ENCODE measurements at places on chromosomes 5 and 9.

DNA sequence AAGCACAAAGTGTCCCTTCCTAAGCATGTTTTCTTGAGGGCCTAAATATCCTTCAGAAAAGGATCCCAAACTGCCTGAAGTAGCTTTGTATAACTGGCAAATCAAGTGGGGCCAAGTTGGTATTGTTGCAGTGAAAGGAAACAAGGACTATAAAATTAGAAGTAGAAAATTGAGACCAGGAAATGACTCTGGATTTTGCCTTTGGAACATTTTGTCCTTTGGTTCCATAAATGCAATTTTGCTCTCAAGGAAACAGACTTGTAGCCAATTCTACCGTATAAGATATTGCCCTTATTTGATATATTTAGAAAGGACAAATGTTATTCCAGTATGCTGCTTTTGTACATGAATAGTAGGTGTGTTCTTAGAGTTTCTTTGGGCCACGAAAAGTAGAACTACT lies 34.4 kb downstream of the RABGAP1 start:
- no peak for DNase-seq

DNA sequence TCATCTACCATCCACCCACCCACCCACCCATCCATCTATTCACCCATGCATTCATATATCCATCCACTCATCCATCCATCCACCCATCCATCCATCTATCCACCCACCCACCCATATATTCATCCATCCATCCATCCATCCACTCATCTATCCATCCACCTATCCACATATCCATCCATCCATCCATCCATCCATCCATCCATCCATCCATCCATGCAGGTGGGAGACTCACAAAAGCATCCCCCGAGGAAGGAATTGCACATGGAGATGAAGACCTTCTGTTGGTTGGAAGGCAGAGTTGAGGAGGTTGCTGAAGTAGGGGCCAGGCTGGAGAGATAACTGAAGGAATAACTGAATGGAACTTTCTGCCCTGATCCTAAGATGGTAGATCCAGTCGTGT lies 126.9 kb downstream of the RGS3 start:
- no peak for DNase-seq

DNA sequence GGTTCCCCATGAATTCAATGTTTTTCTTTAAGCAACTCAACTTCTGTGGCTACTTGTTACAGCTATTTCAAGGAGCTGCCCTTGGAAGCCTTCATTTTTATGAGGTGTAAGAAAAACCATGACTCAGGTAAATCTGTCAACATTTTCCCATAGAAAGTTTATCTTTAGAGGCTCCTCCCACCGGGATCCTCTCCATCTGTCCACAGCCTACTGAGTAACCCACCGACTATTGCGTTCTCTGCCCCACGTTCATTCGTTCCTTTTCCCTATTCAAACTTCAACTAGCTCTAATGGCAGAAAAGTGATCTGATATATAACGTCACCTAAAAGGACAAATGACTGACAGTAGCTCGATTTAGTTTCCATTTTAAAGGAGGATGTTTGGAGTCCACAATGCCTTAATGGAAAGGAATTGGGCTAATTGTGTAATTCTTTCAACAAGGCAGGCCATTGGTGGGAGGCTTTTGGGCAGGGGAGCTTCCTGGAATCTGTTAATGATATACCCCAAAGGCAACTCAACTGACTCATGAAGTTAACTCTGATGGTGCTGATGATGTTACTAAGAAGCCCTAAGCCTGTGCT lies 29.3 kb upstream of the NR3C1 start:
- DNase-seq, result no peak

DNA sequence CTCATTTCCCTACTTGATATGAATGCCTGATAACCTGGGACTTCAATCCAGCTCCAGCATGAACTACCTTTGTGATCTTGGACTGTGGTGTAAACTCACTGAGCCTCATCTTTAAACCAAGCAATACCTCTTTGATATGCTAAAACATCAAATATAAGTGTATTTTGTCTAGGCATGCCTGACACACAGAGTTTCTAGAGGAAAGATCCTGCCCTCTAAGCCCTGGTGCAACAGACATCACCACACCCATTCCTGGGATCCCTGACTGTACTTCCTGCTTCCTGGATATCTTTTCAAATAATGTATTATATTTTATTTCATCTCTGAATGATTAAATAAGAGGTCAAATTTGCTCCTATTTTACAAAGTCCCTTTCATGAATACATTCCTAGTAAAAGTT lies 55.8 kb downstream of the ANXA2R start:
- peak; percentile 23 for DNase-seq

- peak; percentile 75 for DNase-seq
Measured at GRCh38 chr5:113212244-113212920, 222.4 kb downstream of the TSSK1B start.

DNA sequence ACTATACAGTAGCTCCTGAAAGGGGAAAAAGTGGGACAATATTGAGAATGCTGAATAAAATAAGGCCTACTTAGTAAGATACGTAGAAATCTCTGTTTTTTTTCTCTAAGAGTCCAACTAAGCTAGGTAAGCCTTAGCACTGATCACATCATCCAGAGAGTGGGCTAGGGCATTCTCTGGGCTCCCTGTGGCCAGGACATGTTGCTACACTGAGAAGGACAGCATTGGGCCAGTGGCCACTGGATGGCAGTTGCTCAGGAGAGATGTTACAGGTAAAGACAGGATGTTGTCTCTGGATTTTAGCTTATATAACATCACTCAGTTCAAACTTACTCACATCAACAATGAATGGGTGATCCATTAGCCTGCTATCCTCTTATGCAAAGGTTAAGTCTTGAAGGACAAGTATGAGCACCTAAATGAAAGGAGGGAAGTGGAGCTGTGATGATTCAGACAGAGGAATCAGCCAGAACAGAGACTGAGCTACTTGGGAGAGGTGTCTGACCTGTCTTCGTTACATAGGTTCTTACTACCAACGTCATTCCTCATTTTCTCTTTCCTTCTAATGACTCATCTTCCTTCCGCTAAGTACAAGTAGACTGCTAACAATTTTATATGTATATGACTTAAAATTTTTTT lies 226.6 kb upstream of the ADCY2 start:
- DNase-seq, result no peak

- no peak for DNase-seq
Measured at GRCh38 chr5:40826489-40827187, 8.4 kb downstream of the RPL37 start.

GRCh38 chr9:108399851-108400250 lies 455.9 kb downstream of the ACTL7B start:
- no peak for DNase-seq

GRCh38 chr5:67792891-67793290 lies 422.7 kb upstream of the PIK3R1 start:
- no peak for DNase-seq

DNA sequence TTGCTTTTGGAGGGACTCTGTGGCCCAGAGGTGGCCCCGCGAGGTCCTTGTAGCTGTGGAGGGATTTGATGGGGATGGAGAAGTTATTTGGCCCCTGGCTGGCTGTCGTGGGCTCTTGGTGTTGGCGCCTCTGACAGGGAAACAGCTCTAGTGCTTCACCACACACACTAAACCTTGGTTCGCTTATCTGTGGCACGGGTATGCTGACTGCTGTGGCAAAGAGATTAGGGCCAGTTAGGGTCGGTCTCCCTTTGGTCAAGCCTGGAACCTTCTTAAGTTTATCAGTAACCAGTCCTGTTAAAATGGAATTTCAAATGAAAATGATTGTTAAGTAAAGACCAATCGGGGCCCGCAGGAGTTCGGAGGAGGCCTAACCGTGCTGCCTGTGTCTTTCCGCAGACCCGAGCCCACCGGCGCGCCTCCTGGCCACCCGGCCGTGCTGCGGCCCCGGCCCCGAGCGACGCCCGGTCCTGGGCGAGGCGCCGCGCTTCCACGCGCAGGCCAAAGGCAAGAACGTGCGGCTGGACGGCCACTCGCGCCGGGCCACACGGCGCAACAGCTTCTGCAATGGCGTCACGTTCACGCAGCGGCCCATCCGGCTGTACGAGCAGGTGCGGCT lies 28.4 kb downstream of the NEURL1B start:
- DNase-seq, result no peak

DNA sequence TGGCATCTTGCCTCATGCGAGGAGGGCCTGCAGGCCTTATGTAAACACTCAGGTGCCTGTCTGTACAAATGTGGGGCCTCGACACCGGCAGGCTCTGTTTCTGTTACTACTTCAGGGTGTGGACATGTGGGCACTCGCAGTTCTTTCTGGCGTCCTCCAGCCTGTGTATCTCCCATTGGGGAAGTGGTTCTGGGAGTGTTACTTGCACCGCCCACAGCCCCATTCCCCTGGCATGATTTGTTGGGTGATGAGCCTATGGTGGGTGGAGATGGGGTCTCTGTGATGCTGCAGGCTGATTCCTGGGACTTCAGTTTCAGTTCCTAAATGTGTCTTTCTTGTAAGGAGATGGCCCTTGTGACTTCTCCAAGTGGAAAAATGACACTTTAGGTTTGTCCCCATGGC lies 82.1 kb upstream of the PITX1 start:
- DNase-seq, result no peak

GRCh38 chr5:131491749-131492148 lies 143.3 kb downstream of the RAPGEF6 start:
- DNase-seq, result peak; percentile 33

DNA sequence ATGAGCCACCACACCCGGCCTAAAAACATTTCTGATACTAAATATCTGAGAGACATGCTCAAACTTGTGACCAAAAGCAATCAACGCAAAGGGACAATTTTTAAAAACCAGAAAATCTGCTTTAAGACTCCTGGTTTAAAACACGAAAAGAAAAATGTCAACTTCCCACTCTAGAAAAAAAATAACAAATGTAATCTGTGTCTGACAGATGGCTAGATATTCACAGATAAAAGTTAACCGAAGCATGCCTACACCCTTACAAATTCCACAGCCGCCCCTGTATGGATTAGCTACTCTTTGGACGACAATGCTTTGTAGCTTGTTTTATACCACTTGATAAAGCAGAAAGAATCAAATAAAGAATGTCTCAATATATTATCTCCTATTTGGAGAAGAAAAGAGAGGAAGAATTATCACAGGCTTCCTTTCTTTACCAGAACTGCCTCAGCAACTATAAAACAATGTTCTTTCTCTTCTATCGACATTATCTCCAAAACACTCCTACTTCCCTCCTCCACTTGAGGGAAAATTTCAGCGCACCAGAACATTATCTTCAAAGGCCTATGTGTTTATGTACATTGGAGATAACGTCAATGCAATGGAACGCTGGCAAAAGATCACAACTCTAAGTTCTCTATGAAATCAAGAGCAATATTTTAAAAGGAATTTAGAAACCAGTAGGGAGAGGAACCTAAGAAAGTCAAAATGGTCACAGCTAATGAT lies 26.2 kb downstream of the CEMIP2 start:
- peak; percentile 93 for DNase-seq

- peak; percentile 67 for DNase-seq
Measured at GRCh38 chr5:115543365-115544042, 1.1 kb downstream of the FEM1C start.

DNA sequence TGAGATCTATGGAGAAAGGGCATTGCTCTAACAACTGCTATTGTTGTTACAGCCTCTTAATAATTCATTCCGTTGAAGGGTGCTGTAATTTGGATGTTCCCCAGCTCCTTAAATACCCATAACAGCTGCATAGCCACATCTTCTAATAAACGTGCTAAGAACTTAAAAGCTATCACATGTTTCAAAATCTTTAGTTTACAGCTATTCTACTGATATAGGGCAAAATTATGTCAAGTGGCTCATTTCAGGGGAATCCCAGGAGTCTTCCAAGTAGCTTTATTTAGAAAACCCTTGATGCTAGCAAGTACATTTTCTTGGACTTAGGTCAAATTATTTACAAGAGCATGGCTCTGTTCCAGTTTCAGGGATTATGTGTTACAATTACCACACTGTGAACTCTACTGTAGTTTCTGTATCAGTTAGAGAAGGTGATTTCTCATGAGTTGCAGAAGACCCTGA lies 990.4 kb upstream of the ACO1 start:
- DNase-seq, result peak; percentile 74

DNA sequence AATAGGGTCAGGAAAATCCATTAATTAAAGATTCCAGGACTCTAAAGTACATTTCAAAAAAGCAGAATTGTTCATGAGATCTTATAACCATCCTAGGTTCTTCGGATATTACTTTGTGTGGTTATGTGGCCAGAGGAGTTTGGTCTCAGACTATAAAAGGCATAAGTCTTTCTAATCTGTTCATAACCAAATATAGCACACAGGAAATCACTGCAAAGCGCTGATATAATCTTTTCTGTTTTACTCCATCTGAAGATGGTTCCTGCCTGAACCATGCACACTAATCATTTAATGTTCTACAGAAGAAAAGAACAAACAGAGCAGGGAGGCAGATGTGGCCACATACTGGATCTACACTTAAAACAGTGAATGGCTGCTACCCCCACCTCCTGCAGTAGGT lies 182.8 kb downstream of the SEMA5A start:
- no peak for DNase-seq
